ENCODE measurements at places on chromosomes 13 and 19.
A peak's percentile ranks its signal among the peaks of the same experiment; 100 is the strongest.

- DNase-seq = no peak
These were observed 223.8 kb downstream of the MAB21L1 start for GRCh38 chr13:35252536-35253205.

DNA sequence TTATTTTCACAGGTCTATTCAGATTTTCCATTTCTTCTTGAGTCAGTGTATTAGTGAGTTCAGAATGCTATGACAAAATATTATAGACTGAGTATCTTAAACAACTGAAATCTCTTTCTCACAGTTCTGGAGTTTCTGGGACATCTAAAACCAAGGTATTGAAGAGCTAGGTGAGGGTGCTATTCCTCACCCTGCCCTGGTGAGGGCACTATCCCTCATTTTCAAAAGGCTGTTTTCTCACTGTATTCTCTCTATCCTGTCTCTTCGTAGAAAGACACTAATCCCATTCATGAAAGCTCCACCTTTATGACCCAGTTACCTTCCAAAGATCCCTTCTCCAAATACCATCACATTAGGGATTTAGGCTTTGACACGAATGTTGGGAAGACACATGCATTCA, 1617.1 kb downstream of the PCDH9 start:
- DNase-seq = no peak

GRCh38 chr13:57123681-57124080, 17.0 kb upstream of the PRR20A start:
- DNase-seq = no peak

- no peak for DNase-seq
These were observed 12.0 kb downstream of the CYP4F2 start for GRCh38 chr19:15885919-15886318.

GRCh38 chr19:30701178-30701577, 329.0 kb downstream of the ZNF536 start:
- DNase-seq = no peak

DNA sequence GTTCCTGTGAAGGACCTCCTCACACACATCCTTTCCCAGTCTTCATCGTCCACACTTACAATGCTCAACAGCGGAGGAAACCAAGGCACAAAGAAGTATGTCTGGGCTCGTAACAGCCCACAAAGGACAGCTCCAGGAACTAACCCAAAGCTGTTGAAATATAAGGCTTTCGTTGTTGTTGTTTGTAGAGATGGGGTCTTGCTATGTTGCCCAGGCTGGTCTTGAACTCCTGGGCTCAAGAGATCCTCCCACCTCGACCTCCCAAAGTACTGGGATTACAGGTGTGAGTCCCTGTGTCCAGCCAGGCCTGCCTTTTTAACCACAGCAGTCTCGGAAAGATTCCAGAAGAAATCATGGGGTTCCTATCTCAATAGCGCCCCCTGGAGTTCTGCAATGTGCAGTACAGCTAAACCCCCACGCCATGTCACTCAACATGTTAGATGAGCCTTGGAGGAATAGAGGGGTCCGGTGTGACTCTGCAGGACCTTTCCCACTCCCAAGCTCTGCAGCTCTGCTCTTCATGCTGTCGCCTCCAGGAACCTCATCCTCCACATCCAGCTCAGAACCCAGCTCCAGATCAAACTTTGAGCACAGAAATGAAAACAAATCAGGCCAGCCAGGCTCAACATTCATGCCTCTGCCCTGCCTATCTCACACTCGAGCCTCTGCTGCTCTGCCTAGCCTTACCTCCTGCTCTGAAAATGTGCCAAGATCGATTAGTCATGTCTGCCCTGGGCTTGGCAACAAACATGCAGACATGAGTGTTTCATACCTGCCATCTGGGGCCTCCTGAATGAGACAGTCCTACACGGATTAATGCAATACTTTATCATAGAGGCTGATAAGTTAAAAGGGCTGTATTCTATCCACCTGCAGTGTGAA, 7.5 kb downstream of the PLA2G4C start:
- no peak for DNase-seq

- no peak for DNase-seq
These were observed 8.5 kb downstream of the MAU2 start for GRCh38 chr19:19329126-19329525.

GRCh38 chr13:114049026-114049425, 75.2 kb upstream of the C13orf46 start:
- no peak for DNase-seq

DNA sequence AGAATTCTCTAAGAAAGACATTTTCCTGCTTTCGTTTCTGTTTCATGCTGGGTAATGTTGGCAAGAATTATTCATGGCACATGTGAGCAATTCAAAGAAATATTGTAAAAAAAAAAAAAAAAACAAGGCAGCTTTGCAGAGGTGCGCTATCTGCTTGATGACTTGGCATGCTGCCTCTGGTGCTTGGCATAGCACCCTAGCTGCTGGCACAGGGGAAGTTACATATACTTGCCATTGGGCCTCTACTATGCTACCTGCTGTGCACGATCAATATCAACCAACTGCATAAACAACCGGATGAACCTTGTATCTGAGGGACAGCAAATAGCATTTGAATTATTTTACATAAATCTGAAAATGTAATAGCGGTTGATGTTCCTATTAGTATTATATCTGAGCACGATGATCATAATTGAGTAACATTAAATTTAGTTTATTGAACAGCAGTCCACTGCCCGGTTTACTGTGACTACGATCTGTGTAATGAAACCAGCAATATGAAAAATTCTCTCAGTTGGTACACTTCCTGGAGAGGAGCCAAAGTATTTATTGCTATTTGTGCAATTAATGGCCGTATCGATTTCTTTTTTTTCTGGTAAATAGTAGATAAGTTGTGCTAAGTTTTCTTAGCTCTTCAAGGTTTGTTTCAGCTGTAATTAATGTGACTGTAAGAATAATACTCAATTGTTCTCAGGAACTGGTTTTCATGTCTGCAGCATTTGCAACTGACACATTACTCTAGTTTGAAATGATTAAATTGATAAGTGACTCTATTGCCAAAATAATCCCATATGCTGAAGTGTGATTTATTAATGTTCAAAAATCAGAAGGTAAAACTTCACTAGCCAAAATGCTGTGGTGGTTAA, 717.3 kb downstream of the DACH1 start:
- no peak for DNase-seq

- no peak for DNase-seq
These were observed 8.6 kb downstream of the ZNF544 start for GRCh38 chr19:58237324-58237723.

DNA sequence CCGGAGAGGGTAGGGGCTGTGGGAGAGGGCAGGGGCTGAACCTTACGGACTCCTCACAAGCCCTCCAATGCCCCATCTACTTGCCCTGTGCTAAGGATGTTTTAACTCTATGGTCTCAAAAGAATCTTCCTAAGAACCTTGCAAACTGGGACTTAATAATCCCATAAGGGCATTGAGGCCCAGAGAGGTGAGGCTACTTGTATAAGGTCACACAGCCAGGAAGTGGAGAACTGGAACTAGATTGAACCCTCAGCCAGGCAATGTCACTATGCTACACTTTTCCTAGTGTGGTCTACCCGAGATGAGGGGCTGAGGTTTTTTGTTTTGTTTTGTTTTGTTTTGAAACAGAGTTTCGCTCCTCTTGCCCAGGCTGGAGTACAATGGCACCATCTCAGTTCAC, 10.5 kb upstream of the APOC4 start:
- DNase-seq = no peak

- DNase-seq = no peak
These were observed 10.1 kb downstream of the UBXN6 start for GRCh38 chr19:4447327-4448146.

- DNase-seq = no peak
These were observed 8.9 kb downstream of the SGTA start for GRCh38 chr19:2774083-2774679.

DNA sequence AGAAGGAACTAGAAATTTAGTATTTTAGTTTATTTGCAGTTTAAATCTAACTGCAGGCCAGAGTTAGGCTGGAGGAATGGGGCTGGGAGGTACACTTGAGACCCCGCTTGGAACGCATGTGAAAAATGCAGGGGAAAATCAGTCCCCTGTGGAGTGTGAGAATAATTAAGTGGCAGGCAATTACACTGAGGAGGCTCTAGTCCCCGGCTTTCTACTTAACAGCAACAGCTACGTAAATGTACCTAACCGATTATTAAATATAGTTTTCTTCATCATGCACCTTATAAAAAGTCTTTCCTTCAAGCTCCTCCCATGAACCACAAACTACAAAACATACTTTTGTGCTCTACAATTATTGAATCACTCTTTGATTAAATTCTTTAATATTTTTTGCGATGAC, 804 bp downstream of the ZNF708 start:
- no peak for DNase-seq

DNA sequence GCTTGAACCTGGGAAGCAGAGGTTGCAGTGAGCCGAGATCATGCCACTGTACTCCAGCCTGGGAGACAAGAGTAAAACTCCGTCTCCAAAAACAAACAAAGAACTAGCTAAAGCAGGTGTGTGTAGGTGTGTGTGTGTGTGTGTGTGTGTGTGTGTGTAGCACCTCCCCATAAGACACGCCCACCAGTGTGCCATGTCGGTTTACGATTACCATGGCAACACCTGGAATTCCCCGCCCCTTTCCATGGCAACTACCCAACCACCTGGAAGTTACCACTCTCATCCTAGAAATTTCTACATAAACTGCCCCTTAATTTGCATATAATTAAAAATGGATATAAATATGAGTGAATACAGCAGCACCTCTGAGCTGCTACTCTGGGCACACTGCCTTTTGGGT, 80.9 kb upstream of the ADGRE5 start:
- DNase-seq = no peak

DNA sequence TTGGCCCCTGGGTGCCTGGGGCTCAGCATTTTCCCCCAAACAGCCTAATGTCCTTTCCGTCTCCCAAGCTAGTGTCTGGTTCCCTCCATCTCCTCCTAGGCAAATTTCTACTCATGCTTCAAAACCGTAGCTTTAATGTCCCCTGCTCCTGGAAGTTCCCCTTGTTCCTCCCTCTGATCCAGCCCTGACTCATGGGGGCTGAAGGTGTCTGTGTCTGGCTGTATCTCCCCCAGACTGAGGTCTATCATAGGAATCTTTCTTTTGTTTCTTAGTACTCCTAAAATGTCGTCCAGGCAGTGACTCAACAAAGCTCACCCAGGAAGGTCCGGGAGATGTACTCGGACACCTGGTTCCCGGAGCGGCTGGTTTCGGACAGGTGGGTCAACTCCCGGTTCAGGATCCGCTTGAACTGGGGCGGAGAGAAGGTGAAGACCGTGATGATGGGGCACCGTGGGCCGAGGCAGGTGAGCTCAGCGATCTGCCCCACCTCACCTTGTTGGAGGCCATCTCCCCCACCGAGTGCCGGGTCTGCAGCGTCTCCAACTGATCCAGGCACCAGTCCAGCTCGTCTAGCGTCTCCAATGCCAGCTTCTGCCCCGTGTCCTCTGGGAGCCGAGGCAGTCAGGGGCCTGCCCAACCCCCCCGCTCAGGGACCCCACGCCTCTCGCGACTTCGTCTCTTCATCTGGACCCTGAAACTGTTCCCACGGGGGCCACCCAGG, 6.2 kb downstream of the PDE4C start:
- DNase-seq = no peak

- no peak for DNase-seq
These were observed 618.7 kb upstream of the SGCG start for GRCh38 chr13:22562116-22562515.

- DNase-seq = no peak
These were observed 20.2 kb downstream of the ZC3H13 start for GRCh38 chr13:46032341-46032740.

GRCh38 chr13:76944456-76944855, 3.9 kb upstream of the ACOD1 start:
- no peak for DNase-seq

DNA sequence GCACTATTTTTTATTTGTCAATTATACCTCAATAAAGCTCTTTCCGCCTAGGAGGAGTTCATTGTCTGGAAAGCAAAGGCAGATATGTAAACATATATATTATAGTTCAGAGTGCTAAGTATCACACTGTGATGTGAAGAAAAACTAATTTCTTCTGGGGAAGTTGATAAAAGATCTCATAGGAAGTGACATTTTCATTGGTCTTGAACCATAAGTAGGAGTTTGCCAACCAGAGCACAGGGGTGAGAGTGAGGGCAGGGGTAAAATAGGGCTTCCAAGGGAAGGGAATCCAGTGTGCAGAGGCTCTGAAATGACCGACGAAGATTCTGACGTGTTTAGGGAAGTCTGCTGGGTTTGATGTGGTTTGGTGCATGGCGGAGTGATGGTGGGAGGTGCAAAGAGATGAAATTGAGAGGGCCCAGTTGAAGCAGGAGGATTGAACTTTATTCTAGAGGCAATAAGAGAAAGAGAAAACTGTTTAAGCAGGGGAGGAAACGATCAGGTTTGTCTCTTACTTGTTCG, 780 bp upstream of the GTF2F2 start:
- peak; percentile 11 for DNase-seq

GRCh38 chr19:42121656-42122069, 10.6 kb downstream of the POU2F2 start:
- no peak for DNase-seq

- DNase-seq = no peak
These were observed 31.1 kb downstream of the ZNF571 start for GRCh38 chr19:37563518-37563917.

DNA sequence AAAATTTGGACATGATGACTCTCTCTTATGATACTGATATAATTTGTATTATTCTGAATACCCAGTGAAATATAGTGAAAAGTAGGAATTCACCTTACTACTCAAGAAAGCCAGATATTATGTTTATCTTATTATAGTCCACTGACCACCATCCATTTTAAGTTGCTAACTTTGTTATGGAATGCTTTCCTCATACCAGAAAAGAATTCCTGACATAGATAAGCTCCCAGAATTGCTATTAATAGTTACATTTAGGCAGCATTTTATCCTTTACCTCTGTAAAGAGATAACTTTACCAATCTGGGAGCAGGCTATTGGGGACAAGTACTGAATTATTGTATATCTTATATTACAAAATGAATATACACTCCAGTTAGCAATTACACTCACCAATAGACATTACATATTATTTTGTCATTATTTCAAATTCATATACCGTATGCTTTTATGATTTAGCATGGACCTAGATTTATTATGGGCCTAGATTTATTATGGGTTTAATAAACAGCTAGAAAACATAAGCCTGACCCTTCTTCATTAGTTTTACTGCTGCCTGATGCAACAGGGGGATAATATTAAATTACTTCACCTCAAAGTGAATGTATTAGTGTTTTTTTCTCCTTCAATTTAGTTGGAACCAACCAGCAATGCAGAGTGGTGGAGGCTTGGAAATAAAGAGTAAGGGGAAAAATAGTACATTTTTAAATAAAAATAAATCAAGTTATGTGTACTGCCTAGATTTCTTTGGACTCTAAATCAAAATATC, 1886.1 kb downstream of the PCDH9 start:
- DNase-seq = no peak

DNA sequence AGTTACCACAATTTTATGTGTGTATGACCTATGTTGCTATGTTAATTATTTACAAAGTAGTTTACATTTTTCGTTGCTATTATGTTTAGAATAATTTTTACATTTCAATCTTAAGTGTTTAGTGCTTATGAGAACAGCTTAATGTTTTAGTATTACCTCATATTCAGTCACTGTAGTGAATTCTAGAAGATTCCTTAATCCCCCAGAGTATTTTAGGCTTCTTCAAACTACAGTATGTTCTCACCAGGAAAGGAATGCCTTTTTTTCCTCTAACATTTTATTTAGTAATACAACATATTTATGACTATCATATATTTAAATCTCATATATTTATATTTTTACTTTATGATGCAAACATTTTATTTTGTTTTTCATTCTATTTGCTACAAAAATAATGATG, 612.1 kb upstream of the KLHL1 start:
- DNase-seq = no peak

- DNase-seq = no peak
These were observed 890.1 kb upstream of the PCDH20 start for GRCh38 chr13:62305756-62306155.
